Stimulated activated memory B cell treated with anti-CD40 and anti-IgM and Interleukin-4, amounts not matched to agents 10 μg/mL and 1 μg/mL and 100 μg/mL, for 72 hours (primary cell): ENCODE measurements at places on chromosomes 7 and 10.

GRCh38 chr10:4865945-4866661 is 40.1 kb downstream of the AKR1E2 start:
- no peak for ATAC-seq

DNA sequence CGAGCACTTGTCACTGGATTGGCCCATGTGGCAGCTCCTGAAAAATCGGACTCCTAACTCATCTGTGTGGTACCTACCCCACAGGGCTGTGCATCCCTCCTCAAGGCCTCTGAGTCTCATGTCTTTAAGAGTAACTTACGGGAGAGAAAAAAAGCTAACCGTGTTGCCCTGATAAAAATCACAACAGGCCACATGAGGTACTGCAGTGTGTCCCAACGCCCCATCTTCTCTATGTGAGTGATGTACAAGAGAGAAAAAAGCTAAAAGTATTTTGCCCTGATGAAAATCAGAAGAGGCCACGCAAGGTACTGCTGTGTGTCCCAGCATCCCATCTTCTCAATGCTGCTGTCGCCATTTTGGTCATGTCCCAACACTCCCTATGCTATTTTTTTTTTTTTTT is 41.2 kb upstream of the ADRB1 start:
- ATAC-seq: no peak

- no peak for ATAC-seq
Observed at GRCh38 chr7:115013886-115014285, 92.0 kb downstream of the MDFIC start.

GRCh38 chr7:77284005-77284404 is 84.4 kb upstream of the FGL2 start:
- no peak for ATAC-seq

DNA sequence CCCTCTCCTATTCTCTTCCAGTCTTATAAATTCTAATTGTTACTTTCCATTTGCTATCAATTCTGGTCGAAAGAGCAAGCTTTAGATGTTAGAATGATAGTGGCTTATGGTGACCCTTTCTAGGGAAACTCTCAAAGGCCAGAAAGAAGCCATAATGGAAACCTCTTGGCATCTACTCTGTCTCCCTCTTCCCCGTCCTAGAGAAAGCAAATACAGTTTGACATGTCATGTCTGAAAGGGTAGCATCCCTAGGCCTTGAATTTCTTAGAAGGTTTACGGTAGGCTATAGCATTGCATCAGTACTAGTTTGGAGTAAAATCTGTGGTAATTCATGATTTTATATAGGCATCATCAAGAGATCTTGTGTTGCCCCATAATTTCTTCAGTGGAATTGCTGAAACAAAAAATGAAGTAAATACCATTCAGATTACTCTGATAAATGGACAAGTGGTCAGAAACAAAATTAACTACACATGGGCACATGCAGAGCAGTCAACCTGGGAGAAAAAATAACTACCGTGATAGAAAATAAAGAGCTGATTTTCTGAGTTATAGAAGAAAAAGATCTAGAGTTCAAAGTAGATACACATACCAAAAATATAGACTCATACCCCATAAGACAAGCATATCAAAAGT is 4.4 kb downstream of the PRKAR2B start:
- no peak for ATAC-seq

DNA sequence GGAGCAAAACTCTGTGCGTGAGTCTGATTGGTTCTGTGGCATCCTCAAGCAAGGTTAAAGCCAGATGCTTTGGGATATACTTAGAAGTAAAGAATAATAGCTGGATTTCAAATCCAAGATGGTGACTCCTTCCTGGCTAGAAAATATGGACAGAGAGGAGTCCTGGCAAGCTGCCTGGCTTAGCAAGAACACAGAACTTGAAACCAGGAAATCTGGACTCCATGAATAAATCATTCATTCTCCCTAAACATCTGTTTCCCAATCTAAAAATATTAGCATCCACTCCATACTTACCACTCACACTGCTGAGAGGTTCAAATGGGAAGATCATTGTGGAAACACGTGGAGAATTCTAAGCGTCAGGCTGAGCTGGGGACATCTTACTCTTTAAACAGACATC is 1074.1 kb upstream of the AUTS2 start:
- ATAC-seq: no peak

DNA sequence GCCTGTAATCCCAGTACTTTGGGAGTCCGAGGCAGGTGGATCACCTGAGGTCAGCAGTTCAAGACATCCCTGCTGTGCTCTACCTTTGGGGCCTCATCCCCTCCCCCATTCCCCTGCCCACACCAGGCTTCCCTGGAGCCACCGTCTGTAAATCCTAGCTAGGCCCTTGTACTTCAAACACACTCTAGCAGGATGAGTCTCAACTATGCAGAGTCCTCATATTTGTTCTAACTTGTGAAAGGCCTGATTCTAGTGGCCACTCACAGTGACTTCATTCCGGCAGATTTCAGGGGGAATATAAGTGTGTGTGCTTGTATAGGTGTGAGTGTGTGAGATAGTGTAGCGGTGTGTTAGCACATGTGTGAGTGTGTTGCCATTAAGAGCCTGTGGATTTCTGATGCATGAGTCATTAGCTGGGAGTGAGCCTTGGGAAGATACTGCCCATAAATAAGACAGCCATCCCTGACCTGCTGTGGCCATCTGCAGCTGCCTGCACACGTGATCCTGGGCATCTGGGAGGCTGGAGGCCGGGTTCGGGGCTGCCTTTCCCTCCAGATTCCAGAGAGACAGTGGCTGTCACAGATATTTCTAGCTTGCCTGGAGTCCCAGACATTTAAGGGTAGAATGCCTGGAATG is 1.7 kb upstream of the NEURL1 start:
- no peak for ATAC-seq

- ATAC-seq: no peak
Observed at GRCh38 chr7:51140199-51141164, 176.1 kb downstream of the COBL start.

DNA sequence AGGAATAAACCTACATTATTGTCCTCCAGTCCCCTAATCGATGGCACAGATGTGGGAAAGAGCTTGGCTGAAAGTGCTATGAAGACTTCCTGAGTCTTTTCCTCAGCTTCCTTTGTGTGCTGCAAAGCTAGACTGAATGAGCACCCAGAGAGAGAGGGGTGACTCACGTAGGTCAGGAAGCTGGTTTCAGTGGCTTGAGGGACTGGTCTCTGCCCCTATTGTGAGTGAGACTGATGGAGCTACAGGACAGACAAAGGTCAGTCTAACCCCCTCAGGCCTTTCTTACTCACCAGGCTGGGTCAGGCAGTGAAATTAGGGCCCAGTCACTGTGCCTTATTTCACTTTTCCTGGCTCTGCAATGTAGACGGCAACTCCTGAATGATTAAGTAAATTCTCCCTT is 171.1 kb upstream of the GRB10 start:
- ATAC-seq: no peak

- peak; percentile 57 for ATAC-seq
Observed at GRCh38 chr7:35714862-35715261, 19.9 kb upstream of the HERPUD2 start.

- ATAC-seq: no peak
Observed at GRCh38 chr7:134931487-134931886, 54.8 kb upstream of the AGBL3 start.

GRCh38 chr10:92064506-92064905 is 140.9 kb downstream of the BTAF1 start:
- no peak for ATAC-seq

GRCh38 chr7:16916738-16917137 is 35.0 kb upstream of the AGR3 start:
- no peak for ATAC-seq

DNA sequence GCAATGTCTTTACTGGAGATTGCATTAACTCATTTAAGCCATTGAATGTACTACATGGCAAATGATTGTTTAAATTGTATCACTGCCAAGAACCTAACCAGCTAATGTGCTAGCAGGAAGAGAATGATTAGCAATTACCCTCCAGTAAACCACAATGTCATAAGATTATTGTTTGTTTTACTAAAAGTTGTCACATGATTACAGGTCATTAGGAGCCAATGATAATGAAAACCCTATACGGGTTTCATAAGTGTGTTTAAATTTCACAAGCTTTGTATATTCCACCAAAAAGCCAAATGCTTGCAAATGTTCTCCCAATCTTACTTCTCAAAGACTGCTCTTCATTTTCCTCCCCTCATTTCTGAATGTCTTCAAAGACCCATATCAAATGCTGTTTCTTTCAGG is 76.5 kb upstream of the PPP1R3C start:
- no peak for ATAC-seq

GRCh38 chr10:85603151-85603940 is 763.2 kb downstream of the GRID1 start:
- no peak for ATAC-seq

GRCh38 chr10:97475936-97476594 is 22.2 kb downstream of the MMS19 start:
- no peak for ATAC-seq

GRCh38 chr7:33941418-33941817 is 36.1 kb downstream of the BMPER start:
- peak; percentile 6 for ATAC-seq

DNA sequence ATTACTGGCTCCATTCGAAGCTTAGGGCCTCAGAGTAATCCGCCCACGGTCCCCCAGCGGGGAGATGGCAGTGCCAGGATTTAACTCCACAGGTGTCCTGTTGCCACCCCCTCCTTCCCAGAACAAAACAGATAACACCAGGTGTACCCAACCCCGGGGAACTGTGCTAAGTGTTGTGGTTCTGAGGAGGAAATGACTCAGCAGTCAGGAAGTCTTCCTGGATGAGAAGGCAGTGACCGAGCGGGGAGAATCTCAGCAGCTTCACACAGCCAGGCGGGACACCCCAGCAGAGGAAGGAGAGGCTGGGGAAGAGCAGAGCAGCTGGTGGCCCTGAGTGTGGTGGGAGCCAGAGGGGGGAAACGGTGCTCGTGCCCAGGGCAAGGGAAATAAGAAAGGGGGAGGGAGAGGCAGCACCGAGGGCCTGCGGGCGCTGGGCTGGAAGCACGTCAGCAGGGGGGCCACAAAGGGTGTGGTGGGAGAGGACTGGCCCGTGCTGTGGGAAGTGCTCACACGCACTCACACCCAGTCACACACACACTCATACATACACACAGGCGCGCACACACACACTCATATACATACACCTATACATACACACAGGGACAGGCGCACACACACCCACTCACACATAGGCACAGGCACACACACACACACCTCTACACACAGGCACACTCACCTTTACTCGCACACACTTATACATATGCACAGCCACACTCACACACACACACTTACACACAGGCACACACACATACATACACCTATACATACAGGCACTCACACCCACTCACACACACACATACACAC is 59.8 kb upstream of the CHST15 start:
- ATAC-seq: peak; percentile 71

DNA sequence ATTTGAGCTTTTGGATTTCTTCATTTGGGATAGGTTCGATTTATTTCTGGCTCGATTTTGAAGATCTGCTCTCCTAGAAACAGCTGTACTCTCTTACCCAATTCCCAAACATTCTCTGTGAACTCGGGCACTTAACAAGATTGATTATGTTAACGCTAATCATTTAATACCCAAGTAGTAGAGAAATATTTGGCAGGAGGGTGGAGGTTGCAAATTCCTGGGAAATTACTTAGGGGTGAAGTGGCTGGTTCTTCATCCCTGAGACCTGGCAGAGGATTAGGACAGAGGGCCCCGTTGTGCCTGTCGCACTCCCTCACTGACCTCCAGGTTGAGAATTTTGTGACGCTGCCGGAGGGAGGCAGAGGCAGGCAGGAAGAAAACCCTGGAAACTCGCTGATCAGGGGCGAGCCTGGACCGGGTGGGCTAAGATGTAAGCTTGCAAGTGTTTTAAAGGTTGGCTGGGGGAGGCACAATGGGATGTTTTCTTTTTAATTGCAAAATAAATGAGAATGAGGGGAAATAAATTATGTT is 182.6 kb downstream of the TCF7L2 start:
- ATAC-seq: no peak

GRCh38 chr10:110311357-110311949 is 6.7 kb upstream of the SMNDC1 start:
- ATAC-seq: peak; percentile 62

GRCh38 chr10:108601851-108602250 is 1321.5 kb downstream of the XPNPEP1 start:
- ATAC-seq: no peak

DNA sequence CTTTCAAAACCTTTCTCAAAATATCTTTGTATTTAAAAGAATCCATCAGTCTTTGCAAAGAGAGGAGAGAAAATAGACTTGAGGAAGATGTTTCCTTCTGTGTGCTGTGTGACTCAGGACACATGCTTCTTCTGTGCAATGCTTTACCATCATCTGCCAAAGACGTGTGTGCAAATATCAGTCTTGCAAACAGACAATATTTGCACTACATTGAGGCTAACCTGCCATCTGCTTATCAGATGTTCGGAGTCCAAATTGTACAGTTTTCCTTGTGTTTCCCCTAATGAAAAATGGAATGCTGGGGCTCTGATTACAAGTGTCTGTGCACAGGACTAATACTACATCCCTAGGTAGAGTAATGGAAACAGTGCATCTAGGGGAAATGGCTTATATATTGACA is 353.1 kb upstream of the LRRTM3 start:
- no peak for ATAC-seq

DNA sequence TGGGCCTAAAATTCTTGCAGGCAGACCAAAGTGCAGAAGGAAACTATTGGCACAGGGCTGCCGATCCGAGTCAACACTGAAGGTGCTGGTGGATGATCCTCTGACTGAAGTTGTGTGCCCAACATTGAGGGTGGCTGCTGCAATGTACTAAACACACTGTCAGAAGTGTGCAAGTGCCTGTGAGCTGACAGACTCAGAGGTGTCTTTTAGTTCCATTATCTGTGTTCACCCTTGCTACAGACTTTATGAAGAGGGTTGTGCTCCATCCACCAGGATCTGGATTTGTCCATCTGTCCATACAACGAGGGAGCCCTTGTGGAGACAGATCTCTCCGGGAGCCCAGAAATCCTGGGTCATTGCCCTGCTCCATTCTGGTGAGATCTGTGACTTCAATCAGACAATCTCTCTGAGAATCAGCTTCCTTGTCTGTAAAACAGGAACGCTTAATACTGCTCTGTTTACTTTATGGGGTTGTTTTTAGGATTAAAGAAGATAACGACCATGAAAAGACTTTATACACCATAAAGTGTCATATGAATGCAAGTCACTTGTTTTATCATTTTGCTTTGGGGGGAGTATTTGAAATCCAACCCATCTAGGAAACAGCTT is 9.5 kb upstream of the TRPV6 start:
- ATAC-seq: no peak

DNA sequence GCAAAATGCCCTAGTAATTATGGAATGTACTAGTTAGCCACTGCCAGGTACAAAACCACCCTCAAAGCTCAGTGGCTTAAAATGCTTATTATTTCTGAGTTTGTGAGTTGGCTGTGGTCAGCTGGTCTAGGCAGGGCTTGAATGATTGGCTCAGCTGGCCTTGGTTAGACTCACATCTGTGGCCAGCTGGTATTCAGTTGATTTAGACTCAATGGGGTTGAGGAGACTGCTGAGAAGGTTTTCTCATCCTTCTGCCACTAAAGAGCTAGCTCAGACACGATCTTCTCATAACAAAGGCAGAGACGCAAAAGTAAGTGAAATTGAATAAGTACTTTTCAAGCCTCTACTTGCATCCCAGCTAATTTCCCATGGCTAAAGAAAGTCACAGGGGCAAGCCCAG is 57.1 kb upstream of the CYP2C18 start:
- ATAC-seq: no peak
